ENCODE measurements at places on chromosomes 13 and 19.

- peak; percentile 78 for DNase-seq
These were observed 118.2 kb downstream of the SIPA1L3 start for GRCh38 chr19:38024992-38025908.

- no peak for DNase-seq
These were observed 68.8 kb downstream of the GPC5 start for GRCh38 chr13:91467236-91467635.

- DNase-seq = no peak
These were observed 3.4 kb upstream of the ZIC2 start for GRCh38 chr13:99977912-99978798.

GRCh38 chr19:10961073-10961860, 437 bp downstream of the SMARCA4 start:
- no peak for DNase-seq

DNA sequence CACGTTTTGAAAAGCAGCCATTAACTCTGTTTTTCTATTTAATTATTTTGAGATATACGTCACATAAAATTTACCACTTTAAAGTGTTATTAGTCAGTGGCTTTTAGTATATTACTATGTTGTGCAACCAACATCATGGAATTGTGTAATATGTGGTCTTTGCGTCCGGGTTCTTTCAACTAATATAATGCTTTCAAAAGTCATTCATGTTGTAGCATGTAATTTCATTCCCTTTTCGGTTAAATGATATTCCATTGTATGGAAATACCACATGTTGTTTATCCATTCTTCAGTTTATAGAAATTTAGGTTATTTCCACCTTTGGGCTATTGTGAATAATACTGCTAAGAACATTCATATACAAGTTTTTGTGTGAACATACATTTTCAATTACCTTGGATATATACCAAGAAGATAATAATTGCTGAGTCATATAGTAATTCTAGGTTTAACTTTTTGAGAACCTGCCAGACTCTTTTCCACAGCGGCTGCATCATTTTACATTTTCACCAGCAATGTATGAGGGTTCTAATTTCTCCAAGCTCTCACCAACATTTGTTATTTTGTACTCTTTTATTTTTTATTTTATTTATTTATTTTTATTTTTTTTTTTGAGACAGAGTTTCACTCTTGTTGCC, 28.1 kb upstream of the CLDN10 start:
- DNase-seq = no peak

DNA sequence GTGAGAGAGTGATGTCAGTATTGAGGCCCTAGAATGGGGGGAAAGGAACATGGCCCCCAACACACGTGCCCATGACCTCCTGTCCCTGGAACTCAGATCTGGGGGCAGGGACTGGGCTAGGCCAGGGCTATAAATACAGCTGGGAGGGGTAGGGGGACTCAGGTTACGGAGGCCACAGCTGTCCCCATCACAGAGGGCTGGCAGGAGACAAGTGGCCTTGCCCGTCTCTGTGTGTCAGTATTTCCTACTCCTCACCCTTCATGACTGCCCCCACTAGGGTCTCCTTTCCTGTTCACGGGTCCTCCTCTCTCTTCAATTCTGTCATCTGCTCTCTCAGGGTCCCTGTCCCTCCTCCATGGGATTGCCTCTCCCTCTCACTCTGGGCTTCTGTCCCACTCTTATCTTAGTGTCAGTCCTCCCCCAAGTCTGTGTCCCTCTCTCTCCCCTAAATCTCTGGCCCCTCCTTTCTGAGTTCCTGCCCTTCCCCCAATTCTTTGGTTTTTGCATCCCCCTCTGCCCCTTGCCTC, 687 bp upstream of the HRC start:
- no peak for DNase-seq

DNA sequence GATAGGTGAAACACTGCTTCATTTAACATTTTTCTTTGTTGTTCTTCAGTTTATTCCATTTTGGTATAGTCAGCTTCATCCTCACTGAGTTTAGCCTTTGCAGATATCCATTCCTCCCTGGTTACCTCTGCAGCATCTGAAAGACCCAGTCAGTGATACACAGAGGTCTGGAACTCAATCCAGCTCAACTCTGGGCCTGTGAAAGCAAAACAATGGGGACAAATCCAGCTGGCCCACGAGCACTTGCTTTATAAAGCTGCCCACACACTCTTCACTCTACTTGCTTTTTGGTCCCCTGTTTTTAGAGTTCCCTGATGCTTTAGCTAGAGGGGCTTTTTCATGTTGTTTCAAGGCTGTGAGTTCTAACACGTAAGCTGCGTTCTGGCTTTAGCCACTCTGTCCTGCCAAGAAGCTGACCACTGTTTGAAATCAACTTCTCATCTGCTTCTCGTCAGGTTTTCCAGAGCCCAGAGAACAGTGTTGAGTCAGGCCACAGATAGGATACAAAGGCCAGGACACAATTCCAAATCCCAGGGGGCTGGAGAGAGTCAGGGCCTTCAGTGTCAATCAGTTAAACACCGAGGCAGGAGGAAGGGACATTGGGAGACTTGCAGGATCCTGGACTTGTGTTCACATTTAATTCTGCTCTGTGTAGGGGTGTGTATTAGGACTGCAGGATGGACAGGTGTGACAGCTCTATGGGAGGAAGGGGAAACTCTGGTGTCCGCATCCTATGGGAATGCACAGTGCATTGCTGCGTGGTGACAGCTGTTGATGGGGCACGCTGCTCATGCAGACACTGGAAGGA, 83.5 kb upstream of the RNF113B start:
- DNase-seq = no peak

All from NCI-H510A (cell line).